ENCODE measurements at places on chromosomes 3 and 15.

GRCh38 chr3:2485027-2485375, 386.3 kb downstream of the CNTN4 start:
- no peak for ATAC-seq

DNA sequence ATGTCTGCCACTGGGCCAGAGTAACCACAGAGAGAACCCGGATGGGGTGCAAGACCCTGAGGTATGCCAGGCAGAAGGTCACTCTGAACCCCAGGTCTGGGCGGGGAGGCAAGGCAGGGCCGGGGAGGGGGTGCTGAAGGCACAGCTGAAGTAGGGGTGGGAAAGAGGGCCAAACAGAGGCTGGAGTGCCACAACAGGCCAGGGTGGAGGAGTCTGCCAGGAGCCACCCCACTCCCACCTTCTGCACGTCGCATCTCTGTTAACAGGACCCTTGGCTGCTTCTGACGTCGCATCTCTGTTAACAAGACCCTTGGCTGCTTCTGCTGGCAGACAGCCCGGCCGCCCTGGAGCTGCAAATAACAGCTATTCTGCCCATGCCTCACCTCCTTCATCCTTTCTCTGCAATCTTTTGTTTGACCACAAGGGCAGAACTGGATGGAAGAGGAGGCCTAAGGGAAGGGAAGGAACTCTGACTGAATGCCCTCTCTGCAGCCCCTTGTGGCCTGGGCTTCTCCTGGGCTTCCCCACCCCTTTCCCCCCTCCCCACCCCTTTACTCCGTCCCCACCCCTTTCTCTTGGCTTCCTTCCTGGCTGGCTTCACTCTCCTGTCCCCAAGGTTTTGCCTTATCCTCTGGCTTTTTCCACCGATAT, 20.6 kb upstream of the FBLN2 start:
- ATAC-seq: no peak

- no peak for ATAC-seq
Observed at GRCh38 chr15:86892774-86893449, 813.2 kb downstream of the AGBL1 start.

- no peak for ATAC-seq
Observed at GRCh38 chr3:196335503-196335948, 2.7 kb downstream of the TM4SF19 start.

DNA sequence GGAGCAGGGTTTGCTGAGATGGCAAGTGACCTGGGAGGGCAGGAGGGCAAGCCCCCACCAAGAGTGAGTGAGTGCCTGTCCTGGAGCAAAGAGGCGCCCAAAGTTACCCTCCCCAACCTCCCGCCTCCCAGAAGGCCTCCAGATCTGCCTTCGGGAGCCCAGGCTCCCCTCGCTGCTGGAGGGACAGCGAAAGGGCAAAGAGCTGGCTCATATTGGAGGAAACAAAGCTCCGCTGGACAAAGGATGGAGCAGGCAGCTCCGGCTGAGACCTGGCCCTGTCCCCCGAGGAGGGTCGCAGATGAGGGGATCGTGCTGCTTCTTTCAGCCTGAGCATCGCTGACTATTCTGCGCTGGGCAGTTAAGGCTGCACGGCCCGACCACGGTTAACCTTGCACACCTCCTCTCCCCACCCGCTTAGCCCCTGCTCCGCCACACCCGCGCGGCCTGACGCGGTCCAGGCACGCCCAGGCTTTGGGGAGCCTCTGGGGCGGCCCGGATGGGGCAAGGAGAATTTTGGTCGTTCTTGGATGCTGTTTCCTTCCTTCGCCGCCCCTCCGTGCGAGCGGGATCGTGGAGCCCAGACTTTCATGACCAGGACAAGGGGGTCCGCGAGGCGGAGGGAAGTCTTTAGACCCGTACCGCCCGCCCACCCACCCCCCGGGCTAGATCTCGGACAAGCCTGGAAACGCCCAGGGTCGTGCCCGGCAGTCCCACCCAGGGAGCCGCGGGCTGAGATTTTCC, 651 bp downstream of the PLCD1 start:
- no peak for ATAC-seq

DNA sequence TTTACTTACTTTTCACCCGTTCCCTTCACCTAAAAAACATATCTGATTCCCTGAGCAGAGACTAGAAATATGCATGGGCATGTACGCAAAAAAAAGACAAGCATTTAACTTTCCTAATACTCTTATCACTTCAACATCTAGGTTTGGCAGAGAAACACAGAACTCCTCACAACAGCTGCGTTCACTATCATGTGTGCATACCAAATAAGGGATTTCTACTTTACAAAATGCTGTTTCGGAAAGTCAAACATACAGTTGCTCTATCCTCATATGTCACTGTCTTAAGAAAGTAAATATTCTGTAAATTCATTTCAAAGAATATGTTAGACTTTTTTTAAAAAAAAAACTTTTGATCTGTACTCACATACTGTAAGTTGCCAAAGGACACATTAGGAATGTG, 65.1 kb upstream of the CBLB start:
- ATAC-seq: no peak
